Hippocampal formation (tissue), 2 donors: ENCODE measurements at places on chromosomes 5 and 9.

- no peak for DNase-seq
These were observed 114.1 kb downstream of the MUSK start for GRCh38 chr9:110782701-110783100.

DNA sequence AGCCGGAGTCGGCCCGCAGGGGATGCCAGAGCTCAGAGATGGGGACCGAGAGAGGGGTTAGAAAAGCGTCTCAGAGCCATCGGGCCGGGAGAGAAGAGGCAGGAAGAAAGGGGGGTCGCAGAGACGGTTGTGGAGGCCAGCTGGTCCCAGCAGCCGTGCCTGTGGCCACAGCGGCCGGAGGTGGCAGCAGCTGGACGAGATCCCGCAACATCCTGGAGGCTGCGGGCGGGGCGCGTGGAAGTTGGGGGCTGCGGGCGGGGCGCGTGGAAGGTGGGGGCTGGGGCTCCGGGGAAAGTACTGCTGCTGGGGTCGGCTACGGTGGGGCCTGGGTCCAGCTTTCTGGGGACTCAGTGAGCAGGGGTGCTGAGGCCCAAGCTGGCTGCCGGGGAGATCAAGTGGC lies 34.4 kb upstream of the EGFL7 start:
- DNase-seq: no peak

DNA sequence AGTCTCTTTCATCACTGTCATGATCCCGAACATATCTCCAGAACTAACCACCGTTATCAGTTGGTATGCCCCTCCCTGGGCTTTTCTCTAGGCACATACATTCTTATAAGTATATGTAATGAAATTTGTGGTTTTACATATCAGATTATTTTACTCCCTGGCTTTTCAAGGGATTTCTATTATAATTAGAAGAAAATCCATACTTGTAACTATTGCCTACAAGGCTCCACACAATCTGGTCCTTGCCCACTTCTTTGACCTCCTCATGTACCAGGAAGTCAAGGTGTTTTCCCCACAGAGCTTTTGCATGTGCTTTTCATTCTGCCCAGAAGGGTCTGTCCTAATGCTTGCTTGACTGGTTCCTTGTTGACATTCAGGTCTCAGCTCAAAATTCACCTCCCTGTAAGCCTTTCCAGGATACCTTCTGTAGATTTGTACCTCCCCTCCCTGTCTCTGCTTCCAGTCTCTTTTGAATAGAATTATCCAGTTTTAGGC lies 33.6 kb upstream of the HSD17B4 start:
- no peak for DNase-seq

GRCh38 chr5:2352101-2352861 lies 399.2 kb downstream of the IRX2 start:
- no peak for DNase-seq

- DNase-seq: peak; percentile 58
These were observed 97.5 kb downstream of the COL5A1 start for GRCh38 chr9:134738869-134739659.

DNA sequence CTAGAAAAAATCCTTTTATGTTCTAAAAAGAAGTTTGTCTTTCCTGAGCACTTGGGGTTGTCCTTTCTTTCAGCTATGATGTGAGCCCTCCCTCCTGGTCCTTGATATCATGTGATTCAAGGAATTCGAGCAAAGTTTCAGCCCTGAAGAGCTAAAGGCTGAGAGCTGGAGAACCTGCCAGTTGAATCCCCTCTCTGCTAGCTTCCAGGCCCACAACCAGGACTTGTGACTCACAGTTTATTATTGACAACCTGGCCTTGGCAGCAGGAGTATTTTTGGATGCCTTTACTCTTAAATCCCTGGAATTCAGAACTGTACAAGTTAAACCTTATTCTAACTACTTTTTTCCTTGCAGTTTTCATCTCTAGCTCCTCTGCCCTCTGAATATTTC lies 182.8 kb downstream of the SPOCK1 start:
- no peak for DNase-seq

- no peak for DNase-seq
These were observed 151.1 kb downstream of the ARL15 start for GRCh38 chr5:54159153-54159892.

- DNase-seq: no peak
These were observed 38.7 kb upstream of the RAB3C start for GRCh38 chr5:58544195-58544594.

- no peak for DNase-seq
These were observed 17.4 kb upstream of the TRPC7 start for GRCh38 chr5:136382791-136383190.

DNA sequence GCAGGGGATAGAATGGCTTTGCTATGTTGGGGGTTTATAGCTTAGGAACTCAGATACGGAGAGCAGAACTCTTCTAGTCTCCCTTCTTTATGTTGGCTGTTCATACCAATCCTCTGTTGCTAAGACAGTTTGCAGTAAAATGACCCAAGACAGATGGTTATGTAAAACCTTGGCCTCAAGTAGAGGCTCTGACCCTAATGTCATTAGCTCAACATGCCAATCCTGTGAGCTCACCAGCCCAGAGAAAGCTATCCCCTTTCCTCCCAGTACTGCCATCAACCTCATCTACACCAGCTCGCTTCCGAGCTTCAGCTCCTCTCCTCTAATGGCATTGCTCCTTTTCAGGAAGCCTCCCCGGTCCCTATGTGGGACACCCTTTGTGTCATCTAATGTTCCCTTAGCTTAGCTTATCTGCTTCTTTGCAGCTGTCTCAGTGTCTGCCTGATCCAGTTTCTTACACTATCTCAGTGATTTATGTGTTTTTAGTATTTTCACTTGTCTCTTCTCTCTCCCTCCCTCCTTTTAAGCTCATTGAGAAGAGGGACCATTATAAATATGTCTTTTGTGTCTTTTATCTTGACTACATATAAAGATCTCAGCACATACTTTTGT lies 281.3 kb upstream of the CLINT1 start:
- no peak for DNase-seq

GRCh38 chr9:134442486-134443173 lies 116.4 kb downstream of the RXRA start:
- DNase-seq: no peak

DNA sequence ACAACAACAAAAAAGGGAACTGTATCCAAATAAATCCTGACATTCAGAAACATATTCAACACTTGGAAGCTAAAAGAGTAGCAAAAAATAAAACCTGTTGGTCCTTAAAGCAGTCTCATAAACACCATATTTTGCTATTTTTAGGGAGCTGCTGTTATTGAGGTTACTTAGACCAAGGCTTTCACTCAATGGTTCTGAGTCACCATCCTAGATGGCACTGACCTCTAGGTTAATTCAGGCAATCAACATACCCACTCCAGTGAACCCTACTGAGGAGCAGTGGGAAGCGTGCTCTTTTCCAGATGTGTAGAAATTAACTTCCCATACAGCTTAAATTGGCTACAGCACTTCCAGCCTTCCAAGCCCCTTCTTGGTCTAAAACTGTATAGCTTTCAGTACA lies 5.2 kb downstream of the GNAQ start:
- DNase-seq: no peak

- DNase-seq: no peak
These were observed 22.3 kb upstream of the OSMR start for GRCh38 chr5:38823503-38823902.

- no peak for DNase-seq
These were observed 412.9 kb downstream of the ZSWIM6 start for GRCh38 chr5:61744690-61745619.
